ENCODE measurements at places on chromosomes 2 and 18. TPM values are rescaled to one million over a fixed set of nuclear protein-coding genes. Genes with fewer than 3 reads are reported as not detected.
A peak's percentile ranks its signal among the peaks of the same experiment; 100 is the strongest.

EFR3B gene
- 0.10 TPM for polyA plus RNA-seq

GRCh38 chr2:206084870-206085741, 868 bp downstream of the INO80D start:
- peak overlapping the region; percentile 97 for H3K27ac ChIP-seq
- peak overlapping the region; percentile 97 for H3K4me3 ChIP-seq
- H3K27me3 ChIP-seq = no peaks in the 10 kb centered on the region
- H3K36me3 ChIP-seq = no peaks in the 10 kb centered on the region
- peaks cover 9% of the 10 kb centered on the region for H3K4me1 ChIP-seq
- DNase-seq = peak; percentile 64

NT5C1B gene
- 0.50 TPM for polyA plus RNA-seq

DNA sequence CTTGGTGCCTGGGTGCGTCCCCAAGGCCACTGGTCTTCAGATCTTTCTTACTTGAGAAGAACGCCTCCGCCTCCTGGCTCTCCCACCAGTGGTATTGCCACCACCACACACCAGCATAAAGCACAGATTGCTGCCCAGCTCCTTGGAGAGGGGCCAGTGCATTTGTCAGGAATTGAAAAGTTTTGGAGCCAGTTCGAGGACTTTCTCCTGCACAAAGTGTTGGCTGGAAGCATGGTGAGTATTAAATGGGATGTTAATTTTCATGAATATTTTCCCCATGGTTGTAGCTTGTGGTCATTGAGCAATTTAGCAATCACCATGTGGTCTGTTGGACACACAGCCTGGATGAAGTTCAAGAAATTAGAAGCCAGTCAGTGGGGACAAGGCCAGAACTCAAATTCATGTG, 684.6 kb upstream of the FANCL start:
- no peak for DNase-seq
- no peaks in the 10 kb centered on the region for H3K27me3 ChIP-seq
- no peak overlapping the region for H3K4me3 ChIP-seq

- no peaks in the 10 kb centered on the region for H3K27me3 ChIP-seq
- peak overlapping the region; percentile 84 for H3K27ac ChIP-seq
- peak; percentile 31 for DNase-seq
Observed at GRCh38 chr2:196233805-196234475, 62.6 kb upstream of the STK17B start.

UGT1A10 gene
- polyA plus RNA-seq = not detected

DNA sequence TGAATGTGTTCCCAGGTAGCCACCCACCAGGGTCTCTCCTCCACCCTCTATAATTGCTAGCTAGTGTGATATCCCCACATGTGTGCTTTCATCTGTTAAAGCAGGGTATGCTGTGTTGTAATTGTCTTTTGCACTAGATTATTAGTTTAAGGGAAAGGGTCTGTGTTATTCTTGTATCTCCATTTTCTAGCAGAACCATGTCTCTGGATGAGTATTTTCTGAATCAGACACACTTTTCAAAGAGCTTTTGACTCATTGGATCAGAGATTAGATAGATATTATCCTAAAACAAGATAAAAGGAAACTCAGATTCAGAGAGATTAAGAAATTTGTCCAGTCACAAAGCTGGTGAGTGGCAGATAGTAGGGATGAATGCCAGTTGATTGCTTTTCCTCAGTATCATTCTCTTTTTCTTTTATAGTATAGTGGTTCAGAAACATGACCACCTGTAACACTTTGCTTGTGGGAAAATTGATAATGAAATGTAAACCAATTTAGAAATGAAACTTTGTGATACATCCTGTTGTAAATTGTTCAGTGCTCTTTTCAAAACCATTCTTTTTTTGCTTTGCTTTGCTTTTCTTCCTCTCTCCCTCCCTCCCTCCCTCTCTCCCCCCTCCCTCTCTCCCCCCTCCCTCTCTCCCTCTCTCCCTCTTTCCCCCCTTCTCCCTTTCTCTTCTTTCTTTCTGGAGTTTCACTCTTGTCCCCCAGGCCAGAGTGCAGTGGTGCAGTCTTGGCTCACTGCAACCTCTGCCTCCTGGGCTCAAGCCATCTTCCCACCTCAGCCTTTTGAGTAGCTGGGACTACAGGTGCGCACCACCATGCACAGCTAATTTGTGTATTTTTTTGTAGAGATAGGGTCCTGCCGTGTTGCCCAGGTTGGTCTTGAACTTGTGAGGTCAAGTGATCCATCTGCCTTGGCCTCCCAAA, 7.4 kb downstream of the MIB1 start:
- H3K27me3 ChIP-seq = no peaks in the 10 kb centered on the region
- peak overlapping the region; percentile 20 for H3K27ac ChIP-seq
- no peak overlapping the region for H3K4me3 ChIP-seq
- no peaks in the 10 kb centered on the region for H3K4me1 ChIP-seq
- no peaks in the 10 kb centered on the region for H3K36me3 ChIP-seq
- no peak for DNase-seq

GGCX gene
- 11.8 TPM for polyA plus RNA-seq

DNA sequence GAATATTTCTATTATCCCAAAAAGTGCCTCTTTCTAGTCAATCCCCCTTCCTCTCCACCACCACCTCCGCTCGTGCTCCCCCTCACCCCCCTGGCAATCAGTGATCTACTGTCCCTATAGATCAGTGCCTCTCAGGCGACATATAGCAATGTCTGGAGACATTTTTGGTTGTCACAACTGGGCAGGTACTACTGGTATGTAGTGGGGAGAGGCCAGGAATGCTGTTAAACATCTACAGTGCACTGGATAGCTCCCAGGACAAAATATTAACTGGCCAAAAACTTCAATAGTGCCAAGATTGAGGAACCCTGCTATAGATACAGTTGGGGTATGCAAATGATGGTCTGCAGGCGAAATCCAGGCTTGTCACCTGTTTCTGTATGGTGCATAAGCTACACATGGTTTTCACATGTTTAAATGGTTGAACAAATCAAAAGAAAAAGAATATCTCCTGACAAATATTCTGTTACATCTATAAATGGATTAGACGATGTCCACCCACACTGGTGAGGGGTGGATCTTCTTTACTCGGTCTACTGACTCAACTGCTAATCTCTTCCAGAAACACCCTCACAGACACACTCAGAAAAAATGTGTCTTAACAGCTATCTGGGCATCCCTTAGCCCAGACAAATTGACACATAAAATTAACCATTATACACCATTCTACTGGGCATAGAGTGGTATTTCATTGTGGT, 25.5 kb downstream of the DPYSL5 start:
- H3K27ac ChIP-seq = no peak overlapping the region
- H3K27me3 ChIP-seq = no peaks in the 10 kb centered on the region
- no peaks in the 10 kb centered on the region for H3K4me1 ChIP-seq
- DNase-seq = no peak

ABCG5 gene
- polyA plus RNA-seq = not detected

DNA sequence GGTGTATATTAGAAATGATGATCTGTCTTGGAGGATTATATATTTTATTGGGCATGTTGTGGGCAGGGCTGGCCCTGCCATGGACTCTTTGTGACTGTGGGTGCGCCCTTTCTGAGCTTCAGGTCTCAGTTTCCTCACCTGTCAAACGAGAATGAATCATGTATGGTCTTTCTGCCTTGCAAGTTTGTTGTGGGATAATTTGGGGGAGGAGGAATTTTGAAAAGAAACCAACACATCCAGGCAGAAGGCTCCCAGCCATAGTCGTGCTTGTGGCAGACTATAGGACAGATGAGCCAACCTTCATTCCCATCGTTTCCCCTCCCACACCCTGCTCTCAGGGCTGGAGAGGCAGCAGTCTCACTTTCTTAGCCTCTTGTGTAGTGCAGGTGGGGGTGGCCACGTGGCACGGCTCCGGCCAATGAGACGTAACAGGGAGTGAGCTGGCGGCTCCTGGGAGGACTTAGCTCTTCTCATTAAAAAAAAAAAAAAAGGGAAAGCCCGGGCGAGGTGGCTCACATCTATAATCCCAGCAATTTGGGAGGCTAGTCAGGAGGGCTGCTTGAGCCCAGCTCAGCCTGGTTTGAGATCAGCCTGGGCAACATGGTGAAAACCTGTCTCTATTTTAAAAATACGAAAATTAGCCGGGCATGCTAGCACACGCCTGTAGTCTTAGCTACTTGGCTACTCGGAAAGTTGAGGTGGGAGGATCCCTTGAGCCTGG, 63.1 kb downstream of the RHOB start:
- no peak overlapping the region for H3K4me3 ChIP-seq
- H3K36me3 ChIP-seq = no peaks in the 10 kb centered on the region
- H3K27me3 ChIP-seq = no peaks in the 10 kb centered on the region
- no peaks in the 10 kb centered on the region for H3K4me1 ChIP-seq
- DNase-seq = no peak
- no peak overlapping the region for H3K27ac ChIP-seq

DNA sequence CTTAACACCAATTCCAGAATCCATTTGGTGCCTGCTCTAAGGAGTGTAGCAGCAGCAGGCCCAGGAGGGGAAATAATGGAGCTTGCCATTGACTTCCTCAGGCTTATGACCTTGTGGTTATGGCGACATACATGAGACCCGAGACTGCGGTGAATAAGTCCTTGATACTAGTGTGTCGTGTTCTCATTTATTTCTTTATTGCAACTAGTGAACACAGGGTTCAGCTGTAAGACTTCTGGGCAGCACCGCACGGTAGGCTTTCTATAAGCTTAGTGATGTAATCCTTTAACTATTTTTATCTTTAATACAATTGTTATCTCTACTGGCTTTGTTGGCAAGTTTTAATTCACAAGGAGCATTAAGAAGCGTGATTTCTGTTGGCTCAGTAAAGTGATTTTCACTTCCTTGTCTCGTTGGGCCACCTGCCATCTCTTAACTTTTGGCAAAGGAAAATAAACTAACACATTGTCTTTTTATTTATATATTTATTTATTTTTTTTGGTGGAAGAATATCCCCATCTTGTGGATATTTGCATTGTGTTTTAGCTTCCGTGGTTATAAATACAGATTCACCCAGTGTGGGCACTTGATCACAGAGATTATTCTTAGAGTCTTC, 139.8 kb downstream of the LTBP1 start:
- no peak overlapping the region for H3K27ac ChIP-seq
- no peak overlapping the region for H3K4me3 ChIP-seq
- no peak for DNase-seq

- H3K27ac ChIP-seq = no peak overlapping the region
- no peak for DNase-seq
- H3K4me1 ChIP-seq = no peaks in the 10 kb centered on the region
- no peaks in the 10 kb centered on the region for H3K27me3 ChIP-seq
- H3K36me3 ChIP-seq = no peaks in the 10 kb centered on the region
Observed at GRCh38 chr2:128300151-128301020, 18.3 kb downstream of the HS6ST1 start.

CFC1B gene
- not detected for polyA plus RNA-seq

- no peak for DNase-seq
- H3K4me1 ChIP-seq = peaks cover 16% of the 10 kb centered on the region
- no peaks in the 10 kb centered on the region for H3K27me3 ChIP-seq
- peaks cover 3% of the 10 kb centered on the region for H3K36me3 ChIP-seq
- H3K27ac ChIP-seq = no peak overlapping the region
- H3K4me3 ChIP-seq = no peak overlapping the region
Observed at GRCh38 chr2:36594849-36595248, 3.1 kb downstream of the FEZ2 start.

- no peak overlapping the region for H3K4me3 ChIP-seq
- no peaks in the 10 kb centered on the region for H3K27me3 ChIP-seq
- no peak for DNase-seq
- H3K36me3 ChIP-seq = no peaks in the 10 kb centered on the region
- H3K27ac ChIP-seq = no peak overlapping the region
Observed at GRCh38 chr2:152706477-152707021, 10.7 kb downstream of the PRPF40A start.

CFC1 gene
- not detected for polyA plus RNA-seq

- H3K4me1 ChIP-seq = no peaks in the 10 kb centered on the region
- DNase-seq = no peak
- no peak overlapping the region for H3K4me3 ChIP-seq
- H3K27me3 ChIP-seq = no peaks in the 10 kb centered on the region
- H3K27ac ChIP-seq = no peak overlapping the region
- H3K36me3 ChIP-seq = no peaks in the 10 kb centered on the region
Observed at GRCh38 chr2:189544318-189545042, 36.1 kb downstream of the SLC40A1 start.

GRCh38 chr18:11119959-11120587, 29.3 kb downstream of the PIEZO2 start:
- DNase-seq = no peak
- H3K27ac ChIP-seq = no peak overlapping the region
- H3K4me1 ChIP-seq = no peaks in the 10 kb centered on the region
- no peaks in the 10 kb centered on the region for H3K27me3 ChIP-seq

GRCh38 chr2:155766342-155767115, 566.0 kb downstream of the NR4A2 start:
- no peaks in the 10 kb centered on the region for H3K36me3 ChIP-seq
- H3K4me1 ChIP-seq = no peaks in the 10 kb centered on the region
- H3K4me3 ChIP-seq = no peak overlapping the region
- H3K27ac ChIP-seq = no peak overlapping the region
- no peak for DNase-seq

- no peak for DNase-seq
- H3K4me3 ChIP-seq = no peak overlapping the region
- H3K36me3 ChIP-seq = no peaks in the 10 kb centered on the region
- H3K27ac ChIP-seq = no peak overlapping the region
Observed at GRCh38 chr18:3791238-3791637, 341.3 kb downstream of the TGIF1 start.

DNA sequence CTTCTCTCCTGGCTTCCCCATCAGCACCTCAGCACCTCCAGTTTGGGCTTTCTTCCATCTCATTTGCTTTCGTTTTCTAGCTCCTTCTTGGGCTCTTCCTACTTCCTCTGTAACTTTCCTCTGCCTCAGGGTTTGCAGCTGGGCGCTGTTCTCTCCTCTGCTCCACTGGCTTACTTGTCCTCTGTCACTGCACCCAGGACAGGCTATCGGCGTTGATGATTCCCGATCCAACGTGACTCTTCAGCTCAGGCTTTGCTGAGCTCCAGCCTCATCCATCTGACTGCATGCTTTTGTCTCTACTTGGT, 362.4 kb downstream of the CYRIA start:
- H3K4me1 ChIP-seq = no peaks in the 10 kb centered on the region
- H3K4me3 ChIP-seq = no peak overlapping the region
- no peak overlapping the region for H3K27ac ChIP-seq
- H3K36me3 ChIP-seq = no peaks in the 10 kb centered on the region
- no peaks in the 10 kb centered on the region for H3K27me3 ChIP-seq

FOXI3 gene
- polyA plus RNA-seq = not detected

GRCh38 chr2:101418460-101419095, 31.3 kb upstream of the CREG2 start:
- no peaks in the 10 kb centered on the region for H3K36me3 ChIP-seq
- H3K4me1 ChIP-seq = no peaks in the 10 kb centered on the region
- no peak overlapping the region for H3K4me3 ChIP-seq
- no peak for DNase-seq
- no peak overlapping the region for H3K27ac ChIP-seq

- no peak for DNase-seq
- H3K4me3 ChIP-seq = no peak overlapping the region
- no peaks in the 10 kb centered on the region for H3K36me3 ChIP-seq
- no peaks in the 10 kb centered on the region for H3K27me3 ChIP-seq
- no peaks in the 10 kb centered on the region for H3K4me1 ChIP-seq
- H3K27ac ChIP-seq = no peak overlapping the region
Observed at GRCh38 chr2:188381614-188382013, 89.9 kb downstream of the GULP1 start.

- H3K36me3 ChIP-seq = no peaks in the 10 kb centered on the region
- DNase-seq = no peak
- H3K27me3 ChIP-seq = no peaks in the 10 kb centered on the region
- H3K4me1 ChIP-seq = no peaks in the 10 kb centered on the region
- H3K27ac ChIP-seq = no peak overlapping the region
Observed at GRCh38 chr18:61825386-61825785, 67.4 kb downstream of the RNF152 start.

FSIP2 gene
- not detected for polyA plus RNA-seq
